ENCODE measurements at places on chromosomes 1 and 21.

- DNase-seq = no peak
Observed at GRCh38 chr1:45200906-45201500, 5.4 kb downstream of the ZSWIM5 start.

GRCh38 chr1:174577681-174578080 is 129.9 kb downstream of the GPR52 start:
- DNase-seq = no peak

- DNase-seq = no peak
Observed at GRCh38 chr1:6771441-6771769, 13.8 kb upstream of the CAMTA1 start.

GRCh38 chr21:38965910-38966504 is 160.3 kb downstream of the ETS2 start:
- DNase-seq = no peak

GRCh38 chr1:3785456-3786157 is 10.7 kb downstream of the LRRC47 start:
- peak; percentile 58 for DNase-seq

GRCh38 chr1:54253480-54253879 is 53.5 kb downstream of the MRPL37 start:
- DNase-seq = no peak

DNA sequence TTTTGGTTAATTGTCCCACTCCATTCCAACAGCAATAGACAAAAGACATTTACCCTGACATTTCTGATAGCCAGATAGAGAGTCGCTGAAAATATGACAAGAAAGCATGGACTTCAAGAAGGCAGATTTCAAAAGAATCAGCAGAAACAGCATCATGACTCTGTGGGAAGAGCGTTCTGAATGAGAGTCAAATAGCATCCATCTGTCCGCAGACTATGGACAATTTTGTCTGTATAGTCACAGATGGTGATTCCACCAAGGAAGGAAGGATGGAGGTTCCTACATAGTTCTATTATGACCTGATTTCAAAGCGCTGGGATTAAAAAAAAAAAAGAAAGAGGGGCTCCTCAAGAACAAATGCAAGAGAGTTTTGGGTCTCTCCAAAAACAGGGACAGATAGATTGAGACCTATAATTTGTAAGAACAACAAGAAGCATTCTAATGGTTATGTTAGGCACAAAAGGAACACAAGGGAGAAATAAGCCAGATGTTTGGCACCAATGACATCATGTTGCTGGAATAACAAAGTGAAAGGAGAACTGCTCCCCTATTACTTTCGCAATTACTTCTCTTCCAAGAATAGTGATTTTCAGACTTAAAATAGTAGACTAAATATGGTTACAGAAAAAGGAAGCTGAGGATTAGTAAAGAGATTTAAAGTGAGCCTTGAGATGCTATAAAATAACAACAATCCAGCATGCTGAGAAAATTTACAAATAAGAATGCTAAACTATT is 28.5 kb downstream of the NIBAN1 start:
- no peak for DNase-seq

DNA sequence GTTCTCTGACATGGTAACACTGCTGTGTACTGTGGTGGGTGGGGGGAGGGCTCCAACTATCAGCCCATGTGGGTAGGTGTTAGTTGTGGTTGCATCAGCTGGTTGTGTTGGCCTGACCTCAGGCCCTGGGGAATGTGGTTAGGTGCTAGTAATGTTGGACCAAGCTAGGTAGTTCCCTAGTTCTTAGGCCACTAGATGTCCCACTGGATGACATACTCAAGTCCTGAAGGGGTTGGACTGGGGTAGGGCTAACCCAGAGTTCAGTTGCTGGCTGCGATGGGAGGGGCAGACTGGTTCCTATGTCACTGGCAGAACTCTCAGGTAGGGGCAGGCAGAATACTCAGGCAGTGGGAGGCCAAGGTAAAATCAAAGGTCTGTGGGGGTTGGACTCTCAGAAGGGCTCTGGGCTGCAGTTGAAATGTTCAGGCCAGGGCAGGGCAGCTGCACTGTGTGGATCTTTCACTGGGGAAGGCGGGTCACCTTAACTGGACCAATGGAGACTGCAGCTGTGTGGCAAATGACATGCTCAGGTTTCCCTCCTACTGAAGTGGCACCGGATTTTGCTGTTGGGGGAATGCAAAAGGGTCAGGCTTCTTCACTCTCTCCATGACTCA is 870.7 kb downstream of the LRRIQ3 start:
- no peak for DNase-seq

DNA sequence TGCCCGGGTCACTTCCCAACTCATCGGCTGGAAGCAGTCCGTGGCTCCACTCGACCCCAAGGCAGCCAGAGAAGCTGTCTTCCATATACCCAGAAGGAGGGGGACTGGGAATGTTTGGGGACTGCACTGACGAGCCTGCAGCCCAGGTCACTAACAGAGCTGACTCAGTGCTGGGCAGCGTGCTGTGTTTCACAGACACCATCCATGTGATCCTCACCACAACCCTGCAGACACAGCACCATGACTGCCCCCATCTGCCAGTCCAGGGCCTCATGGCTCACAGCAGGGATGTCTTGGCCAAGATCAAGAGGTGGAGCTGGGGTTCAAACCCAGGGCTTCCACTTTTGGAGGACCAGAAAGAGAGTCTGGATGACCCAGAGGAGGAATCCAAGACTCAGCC is 67.9 kb downstream of the KLHDC7A start:
- DNase-seq = no peak

DNA sequence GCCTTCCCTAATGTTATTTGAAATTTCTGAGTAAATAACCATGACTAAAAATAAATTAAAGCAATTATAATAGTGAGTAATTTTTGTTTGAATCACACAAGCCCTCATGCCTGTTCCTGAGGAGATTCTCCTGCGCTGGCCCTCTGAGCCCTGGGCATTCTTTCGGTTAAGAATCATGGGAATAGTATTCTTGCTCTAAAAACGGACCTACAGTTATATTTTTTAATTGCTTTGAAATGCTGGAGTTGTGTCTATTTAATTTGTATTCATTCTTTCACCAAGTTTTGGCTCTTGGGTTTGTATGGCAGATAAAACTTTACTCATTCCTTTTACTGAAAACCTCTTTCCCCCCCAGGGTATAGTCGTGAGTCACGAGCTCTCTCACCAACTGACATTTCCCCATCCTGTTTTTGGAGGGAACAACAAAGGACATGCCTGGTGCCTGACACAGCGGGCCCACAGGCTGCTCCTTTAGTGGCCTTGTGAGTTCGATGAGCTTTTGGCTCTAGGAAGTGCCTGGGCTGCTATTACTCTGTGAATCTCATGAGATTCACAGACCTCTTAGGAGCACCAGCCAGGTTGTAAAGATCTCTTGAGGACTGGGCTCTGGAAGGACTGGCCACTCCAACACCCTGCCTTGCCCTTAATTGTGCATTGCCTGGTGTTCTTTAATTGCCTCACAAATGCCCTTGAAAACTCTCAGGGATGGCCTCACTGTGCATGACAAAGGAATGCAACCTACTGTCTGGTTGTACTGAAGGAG is 58.6 kb downstream of the DDR2 start:
- DNase-seq = no peak

DNA sequence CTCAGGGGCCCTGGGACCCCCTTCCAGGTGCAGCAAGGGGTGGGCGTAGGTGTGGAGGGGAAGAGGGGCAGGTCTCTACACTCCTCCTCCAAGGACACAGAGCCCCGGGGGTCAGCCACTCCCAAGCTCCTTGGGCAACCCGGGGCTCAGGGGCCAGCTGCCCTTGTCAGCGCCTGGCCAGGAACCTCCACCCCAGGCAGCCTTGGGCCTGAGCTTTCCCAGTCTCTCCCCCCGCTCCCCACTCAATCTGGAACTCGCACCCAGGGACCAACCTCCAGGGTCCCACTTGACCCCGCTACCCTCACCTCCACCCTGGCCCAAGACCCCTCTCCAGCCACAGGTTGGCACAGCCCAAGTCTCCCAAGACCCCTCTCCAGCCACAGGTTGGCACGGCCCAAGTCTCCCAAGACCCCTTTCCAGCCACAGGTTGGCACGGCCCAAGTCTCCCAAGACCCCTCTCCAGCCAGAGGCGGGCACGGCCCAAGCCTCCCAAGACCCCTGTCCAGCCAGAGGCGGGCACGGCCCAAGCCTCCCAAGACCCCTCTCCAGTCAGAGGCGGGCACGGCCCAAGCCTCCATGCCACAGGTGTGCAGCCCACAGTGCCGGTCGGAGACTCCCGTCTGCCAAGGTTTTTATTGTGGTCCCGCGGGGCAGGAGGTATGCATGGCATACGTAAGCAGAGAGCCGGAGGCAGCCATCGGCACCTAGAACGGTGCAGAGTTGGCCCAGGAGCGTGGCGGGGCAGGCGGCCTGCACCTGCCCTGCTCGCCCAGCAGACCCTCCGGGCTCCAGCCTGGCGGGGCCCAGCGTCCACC is 3.0 kb downstream of the TNFRSF4 start:
- DNase-seq = no peak

DNA sequence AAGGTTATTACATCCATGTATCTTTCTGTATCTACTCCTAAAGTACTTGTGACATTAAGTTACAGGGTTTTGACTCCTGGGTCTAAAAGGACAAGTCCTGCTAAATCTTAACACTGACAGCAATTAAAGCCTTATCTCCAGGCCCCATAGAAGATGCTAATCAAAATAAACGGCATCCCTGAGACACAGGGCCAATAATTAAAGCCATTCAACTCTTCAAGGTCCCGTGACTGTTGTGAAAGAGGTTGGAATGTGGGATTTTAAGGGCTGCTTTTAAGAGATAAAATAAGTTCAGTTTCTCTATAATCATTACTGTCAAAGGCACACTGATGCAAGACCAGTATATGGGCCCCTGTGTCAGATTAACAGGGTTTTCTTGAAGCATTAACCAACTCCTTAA is 8.3 kb downstream of the DNAI4 start:
- DNase-seq = no peak

GRCh38 chr1:112297536-112297935 is 98.5 kb upstream of the CTTNBP2NL start:
- no peak for DNase-seq

DNA sequence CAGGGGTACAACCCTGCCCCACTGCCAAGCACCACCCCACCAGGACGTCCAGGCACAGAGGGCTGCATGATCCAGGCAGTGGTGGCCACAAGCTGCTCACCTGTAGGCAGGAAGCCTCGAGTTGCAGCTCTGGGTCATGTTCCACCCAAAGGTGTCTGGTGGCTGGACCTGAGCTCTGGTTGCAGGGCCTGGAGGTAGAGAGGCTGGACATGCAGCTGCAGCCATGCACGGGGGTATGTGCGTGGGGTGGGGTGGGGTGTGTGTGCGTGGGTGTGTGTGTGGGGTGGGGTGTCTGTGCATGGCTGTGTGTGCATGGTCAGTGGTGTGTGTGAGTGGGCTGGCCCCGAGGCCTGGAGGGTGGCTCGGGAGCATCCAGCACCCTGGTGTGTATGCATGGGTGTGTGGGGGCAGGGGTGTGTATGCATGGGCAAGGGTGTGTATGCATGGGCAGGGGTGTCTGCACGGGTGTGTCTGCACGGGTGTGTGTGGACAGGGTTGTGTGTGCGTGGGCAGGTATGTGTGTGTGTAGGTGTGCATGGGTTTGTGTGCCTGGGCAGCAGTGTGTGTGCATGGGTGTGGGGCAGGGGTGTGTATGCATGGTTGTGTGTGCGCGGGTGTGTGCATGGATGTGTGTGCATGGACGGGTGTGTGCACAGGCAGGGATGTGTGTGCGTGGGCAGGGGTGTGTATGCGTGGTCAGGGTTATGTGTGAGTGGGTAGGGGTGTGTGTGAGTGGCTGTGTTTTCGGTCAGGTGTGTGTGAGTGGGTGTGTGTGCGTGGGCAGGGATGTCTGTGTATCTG is 15.6 kb downstream of the ARHGEF16 start:
- DNase-seq = no peak

- peak; percentile 85 for DNase-seq
Observed at GRCh38 chr1:46747683-46748288, 28.9 kb upstream of the EFCAB14 start.
